ENCODE measurements at places on chromosomes 4 and X.

- DNase-seq = no peak
Measured at GRCh38 chr4:102454268-102454667, 46.9 kb upstream of the NFKB1 start.

GRCh38 chr4:53494851-53495250 is 96.4 kb downstream of the LNX1 start:
- DNase-seq = no peak

DNA sequence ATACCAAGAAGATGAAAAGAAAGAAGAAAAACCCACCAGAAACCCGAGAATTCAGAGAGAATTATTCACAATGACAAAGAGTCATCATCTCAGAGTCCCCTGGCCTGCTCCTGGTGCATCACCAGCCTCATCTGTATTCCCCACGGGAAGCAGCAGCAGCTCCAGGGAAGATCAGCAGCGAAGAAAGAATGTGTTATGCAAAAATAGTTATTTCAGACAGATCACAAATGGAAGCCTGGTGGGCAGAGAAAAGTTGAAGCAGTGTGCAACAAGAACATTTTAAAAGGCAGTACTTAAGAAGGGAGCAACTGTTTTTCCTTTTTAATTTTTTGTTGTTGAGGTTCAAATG is 189.2 kb downstream of the PPP3CA start:
- no peak for DNase-seq

DNA sequence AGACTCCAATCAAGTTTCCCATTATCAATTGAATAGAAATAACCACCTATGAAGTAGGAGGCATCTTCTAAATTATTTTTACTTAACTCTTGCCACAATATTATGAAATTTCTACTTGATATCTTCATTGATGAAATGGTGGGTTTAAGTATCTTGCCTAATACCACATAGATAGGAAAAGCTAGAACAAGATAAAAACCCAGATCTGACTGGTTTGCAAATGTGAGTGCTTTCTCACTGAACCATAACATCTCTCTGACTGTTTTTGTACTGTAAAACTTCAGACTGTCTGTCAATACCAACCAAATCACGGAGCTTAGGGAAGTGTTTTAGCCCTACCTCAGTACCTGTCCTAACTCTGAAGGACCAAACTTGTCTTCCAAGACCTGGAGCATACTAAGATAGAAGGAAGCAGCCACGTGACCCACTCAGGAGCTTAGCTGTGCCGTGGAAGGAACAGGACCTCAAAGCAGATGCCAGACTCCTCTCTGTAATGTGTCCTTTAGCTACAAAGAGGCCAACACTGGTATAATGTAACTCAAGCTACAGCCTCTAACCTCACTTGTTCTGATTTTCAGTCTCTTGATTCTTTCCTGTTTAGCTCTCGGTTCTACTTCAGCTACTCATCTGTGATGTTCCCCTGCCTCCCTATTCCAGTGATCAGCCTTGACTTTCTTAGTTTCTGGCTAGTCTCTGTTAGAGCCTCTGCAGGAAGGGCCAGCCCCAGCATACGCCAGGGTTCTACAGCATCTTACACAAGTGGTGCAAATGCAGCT is 84.4 kb downstream of the LRP2BP start:
- no peak for DNase-seq

DNA sequence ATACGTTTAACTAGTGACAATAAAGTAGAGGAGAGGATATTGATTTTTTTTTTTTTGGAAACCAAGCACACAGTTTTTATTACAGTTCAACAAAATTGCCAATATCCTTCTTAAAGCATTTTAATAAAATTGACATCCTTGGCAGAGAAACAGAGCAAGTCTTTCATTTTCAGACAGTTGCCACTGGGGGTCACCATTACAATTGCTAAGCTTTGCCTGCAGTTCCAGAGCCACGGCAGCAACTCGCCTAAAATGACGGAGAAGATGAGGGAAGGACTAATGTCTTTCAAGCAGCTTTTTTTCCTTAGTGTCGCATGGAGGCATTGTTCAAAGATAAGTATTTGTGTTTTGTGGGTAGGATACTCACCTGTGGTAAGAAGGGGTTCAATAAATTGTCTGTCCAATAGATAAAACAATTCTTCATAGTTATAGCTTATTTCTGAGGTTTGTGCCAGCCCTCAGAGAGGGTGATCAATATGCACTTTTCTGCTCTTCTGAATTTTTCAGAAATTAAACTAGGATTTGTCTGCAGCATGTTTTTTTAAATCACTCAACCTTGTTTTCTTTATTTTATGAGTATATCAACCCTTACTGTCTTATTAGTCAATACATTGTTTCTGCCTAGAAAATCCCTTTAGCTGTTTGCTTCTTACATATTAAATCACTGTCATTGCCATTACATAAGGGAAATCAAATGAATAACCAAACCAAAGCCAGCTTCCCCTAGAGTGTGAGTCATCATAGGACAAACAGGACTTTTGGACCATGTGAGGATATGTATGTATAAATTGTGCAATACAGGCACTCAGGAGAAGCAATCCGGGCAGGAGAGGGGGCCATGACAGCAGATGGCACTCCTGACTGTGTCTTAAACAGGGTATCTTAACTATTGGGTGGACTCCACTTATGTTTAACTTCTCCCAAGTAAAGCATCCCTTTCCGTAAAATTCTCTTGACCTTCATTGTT is 508.1 kb upstream of the ARX start:
- no peak for DNase-seq

GRCh38 chr4:86036736-86037135 is 323.1 kb downstream of the MAPK10 start:
- DNase-seq = no peak

- DNase-seq = no peak
Measured at GRCh38 chrX:56233682-56234081, 1.5 kb downstream of the KLF8 start.

GRCh38 chr4:3407930-3408792 is 33.6 kb upstream of the HGFAC start:
- DNase-seq = no peak

DNA sequence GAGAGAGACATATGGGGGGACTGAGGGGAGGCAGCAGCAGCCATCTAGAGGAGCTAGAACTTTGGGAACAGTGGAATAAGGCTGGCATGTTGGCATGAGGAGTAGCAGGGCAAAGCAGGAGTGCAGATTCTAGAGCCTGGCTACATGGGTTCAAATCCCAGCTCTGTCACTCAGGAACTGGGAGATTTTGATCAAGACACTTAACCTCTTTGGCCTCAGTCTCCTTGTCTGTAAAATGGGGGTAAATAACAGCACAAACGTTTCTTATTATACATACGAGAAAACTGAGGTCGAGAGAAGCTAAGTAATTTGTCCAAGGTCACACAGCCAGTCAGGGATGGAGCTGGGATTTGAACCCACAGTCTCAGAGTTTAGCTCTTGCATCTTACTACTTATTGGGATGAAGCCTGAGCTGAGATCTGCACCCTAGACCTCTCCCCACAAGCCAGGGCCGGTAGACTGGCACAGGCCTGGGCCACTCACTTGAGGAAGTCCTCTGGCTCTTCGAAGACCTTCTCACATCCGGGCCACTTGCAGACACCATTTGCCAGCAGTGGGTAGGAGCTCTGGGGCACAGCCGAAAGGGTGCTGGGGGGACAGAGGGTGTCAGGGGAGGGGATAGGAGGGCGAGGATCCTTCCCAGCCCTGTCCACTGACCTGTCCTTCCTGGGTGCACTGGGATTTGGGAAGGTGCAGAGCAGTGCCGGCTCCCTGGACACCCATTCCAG is 8.1 kb downstream of the FOXP3 start:
- no peak for DNase-seq

- DNase-seq = no peak
Measured at GRCh38 chr4:132299841-132300240, 849.3 kb upstream of the PCDH10 start.

DNA sequence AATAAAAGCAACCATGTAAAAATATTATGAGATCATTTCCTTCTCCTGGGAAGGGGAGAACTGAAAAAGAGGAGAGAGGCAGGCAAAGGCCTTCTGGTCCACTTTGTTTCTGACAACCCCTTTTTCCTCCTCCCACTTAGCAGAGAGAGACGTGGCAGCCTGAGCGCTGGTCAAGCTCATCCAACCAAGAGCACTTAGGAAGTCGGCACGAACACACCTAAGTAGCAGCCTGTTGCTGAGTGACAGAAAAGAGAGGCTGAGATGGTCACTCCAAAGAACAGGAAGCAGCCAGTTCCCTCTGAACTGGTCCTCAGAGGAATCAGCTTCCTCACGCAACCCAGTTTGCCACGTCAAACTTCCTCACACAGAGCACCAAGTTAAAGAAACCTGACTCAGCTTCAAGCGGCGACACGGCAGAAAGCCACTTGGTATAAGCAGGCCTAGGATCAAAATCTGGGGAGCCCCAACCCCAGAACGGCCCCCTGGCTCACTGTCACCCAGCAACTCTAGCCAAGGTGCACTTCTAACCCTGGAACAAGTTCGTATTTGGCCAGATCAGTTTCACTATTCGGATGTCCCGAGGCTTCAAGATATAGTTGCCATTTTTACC is 861 bp downstream of the SEC24D start:
- DNase-seq = no peak

DNA sequence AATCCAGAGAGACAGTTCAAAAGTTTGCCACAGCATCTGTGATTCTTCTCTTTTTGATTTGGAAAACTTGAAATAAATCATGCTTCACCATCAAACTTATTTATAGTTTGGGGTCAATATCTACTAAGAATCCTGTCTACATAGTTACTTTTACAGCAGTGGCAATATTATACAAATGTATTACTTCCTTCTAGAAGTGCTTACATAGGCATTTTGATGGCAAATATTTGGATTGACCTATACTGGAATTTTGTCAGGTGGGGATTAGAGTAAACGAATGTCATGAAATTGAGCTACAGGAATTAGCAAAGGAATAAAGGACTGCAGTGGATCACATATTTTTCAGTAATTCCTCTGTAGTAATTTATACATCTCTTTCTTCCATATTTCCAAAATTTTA is 1885.5 kb upstream of the ADGRL3 start:
- DNase-seq = no peak

Data from stimulated activated CD4-positive, alpha-beta T cell treated with anti-CD3 and anti-CD28 coated beads, Interleukin-1b, Interleukin-23, amount 100 ng/mL, for 1 hour (primary cell).